Activated T-helper 1 cell treated with anti-CD3 and anti-CD28 coated beads, Interleukin-2, amount 50 U/mL, for 16 hours (primary cell): ENCODE measurements at places on chromosomes 11 and 22.
A peak's percentile ranks its signal among the peaks of the same experiment; 100 is the strongest.

DNA sequence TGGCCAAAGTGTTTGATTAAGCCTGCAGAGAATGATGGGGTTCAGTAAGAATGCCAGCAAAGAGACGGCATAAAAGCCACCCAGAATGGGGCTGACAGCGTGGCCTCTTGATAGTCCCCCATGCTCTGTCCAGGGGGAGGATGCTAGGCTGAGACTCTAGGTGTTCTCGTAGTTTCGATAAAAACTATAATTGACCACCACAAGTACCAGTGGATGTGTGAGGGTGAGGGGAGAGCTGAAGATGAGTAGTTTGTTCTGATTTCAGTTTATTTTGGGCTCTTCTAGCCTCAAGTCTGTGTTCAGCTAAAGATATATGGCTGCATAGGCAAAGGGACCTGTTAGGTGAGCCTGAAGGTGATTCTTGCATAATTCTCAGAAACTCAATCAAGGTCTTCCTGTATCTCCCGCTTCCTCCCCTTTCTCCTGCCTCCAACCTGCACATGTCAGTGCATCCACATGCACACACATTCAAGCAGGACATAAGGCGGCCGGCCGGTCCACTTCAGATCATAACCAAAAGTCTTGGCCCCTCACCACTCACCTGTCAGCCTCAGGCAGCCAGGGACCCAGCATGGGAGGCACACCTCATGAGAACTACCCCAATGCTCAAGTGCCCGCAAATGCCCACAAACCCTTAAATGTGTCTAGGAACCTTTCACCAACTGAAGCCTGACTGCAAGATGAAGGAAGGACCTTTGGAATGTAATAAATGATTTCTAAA, 31.2 kb downstream of the FLI1 start:
- no peak for DNase-seq

GRCh38 chr22:43905681-43906080, 13.9 kb upstream of the PNPLA5 start:
- DNase-seq: no peak

DNA sequence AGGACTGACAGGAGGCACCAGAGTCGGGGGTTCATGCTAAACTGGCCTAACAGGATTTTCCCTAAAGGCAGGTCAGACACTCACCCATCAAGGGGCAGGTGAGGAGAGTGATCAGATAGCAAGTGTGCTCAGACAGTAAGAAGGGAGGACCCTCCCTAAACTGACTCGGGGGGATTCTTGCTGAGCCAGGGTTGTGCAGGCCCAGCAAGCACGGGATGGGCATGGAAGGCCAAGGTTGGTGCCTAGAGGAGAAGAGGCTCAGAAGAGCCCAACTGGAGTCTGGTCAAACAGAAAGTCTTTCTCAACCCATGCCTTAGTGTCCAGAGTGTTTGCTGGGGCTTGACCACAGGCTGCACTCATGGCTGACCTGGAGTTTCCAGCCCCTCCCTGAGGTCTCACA, 6.2 kb upstream of the APOL1 start:
- no peak for DNase-seq

GRCh38 chr11:18495703-18496102, 31.0 kb downstream of the TSG101 start:
- no peak for DNase-seq

DNA sequence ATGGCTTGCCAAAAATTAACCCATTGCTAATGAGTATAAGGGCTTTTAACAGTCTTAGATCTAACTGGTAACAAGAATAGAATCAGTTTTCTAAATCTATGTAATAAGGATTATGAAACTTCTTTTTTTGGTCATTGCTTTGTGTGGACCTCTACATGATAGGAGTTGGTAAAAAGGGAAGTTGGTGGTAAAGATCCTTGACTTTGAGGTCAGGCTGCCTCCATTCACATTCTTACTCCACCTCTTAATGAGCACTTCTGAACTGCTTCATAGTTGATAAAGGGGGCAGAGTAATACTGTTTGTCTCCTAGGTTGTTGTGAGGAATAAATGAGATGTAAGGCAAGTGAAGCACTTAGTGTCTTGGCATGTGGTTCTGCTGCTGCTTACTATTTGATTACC, 10.6 kb downstream of the EIF3M start:
- no peak for DNase-seq

DNA sequence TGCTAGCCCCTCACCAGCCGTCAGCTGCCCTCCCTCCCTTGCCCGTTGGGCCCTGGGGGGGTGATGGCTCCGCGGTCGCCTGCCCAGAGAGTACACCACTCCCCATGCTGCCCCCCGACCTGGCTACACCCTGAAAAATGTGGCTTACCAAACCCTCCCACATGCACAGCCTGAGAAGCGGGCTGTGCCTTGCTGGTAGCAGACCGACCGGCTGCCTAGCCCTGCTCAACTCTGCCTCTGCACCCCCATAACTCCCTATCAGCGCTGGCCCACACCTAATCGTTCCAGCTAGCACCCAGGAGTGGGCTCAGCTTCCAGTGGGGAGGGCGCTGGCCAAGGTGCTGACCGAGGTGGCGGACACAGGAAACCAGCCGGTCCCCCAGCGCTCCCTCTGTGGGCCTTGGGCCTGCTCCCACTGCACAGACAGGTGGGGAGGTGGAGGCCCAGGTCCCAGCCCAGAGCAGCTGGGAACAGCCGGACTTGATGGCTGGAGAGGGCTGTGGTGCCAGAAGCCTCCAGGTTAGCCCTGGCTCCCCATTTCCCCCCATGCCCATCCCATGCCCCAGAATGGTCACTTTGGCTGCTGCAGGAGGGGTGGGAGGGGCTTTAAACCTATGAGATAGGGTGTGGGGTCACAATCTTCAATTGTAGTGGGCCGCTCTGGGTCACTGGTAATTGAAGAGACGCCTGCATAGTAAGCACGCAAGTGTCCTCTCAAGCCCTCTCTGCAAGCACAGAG, 32.1 kb upstream of the PRODH start:
- no peak for DNase-seq

- DNase-seq: no peak
These were observed 9.0 kb upstream of the RASSF10 start for GRCh38 chr11:13000116-13000515.

DNA sequence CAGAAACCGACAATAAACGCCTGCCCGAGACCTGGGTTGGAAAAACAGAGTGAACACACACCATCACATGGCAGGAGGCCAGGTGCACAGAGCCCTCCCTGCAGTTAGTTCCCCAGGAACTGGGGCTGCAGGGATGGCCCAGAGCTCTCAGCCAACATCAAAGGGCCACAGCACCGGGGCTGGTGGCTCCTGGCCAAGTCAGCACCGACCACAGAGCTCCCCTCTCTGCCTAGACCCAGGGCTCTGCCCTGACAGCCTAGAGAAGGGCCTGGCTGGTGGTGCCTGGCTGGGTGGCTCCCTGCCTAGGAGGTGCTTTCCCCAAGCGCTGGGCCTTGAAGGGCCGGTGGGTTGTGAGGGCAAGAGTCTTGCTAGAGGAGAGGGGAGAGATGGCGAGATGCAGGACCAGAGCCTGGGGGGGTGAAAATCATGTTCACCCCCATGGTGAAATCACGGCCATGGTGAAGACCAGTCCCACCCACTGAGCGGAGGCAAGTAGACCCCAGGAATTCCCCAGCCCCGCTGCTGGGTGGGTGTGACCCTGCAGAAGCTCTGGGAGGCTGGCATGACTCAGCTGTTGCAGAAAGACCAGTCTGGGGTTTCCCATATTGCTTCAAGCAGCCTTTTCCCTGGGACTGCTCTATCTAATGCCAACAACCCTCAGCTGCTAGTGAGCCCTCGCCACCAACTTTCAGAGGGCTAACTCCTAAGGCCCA, 7.2 kb upstream of the BID start:
- DNase-seq: peak; percentile 48

DNA sequence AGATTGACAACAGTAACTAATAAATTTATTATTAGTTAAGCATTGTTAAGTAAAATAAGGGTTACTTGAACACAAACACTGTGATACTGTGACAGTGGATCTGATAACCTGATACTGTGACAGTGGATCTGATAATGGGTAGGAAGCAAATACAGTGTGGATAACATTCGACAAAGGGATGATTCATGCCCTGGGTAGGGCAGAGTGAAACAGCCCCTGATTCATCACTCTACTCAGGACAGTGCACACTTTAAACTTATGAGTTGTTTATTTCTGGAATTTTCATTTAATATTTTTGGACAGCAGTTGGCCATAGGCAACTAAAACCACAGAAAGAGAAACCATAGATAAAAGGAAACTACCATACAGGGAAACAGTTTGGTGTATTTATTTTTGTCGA, 60.8 kb upstream of the CTSC start:
- DNase-seq: no peak

- DNase-seq: no peak
These were observed 36.4 kb downstream of the PIK3C2A start for GRCh38 chr11:17171343-17171742.

DNA sequence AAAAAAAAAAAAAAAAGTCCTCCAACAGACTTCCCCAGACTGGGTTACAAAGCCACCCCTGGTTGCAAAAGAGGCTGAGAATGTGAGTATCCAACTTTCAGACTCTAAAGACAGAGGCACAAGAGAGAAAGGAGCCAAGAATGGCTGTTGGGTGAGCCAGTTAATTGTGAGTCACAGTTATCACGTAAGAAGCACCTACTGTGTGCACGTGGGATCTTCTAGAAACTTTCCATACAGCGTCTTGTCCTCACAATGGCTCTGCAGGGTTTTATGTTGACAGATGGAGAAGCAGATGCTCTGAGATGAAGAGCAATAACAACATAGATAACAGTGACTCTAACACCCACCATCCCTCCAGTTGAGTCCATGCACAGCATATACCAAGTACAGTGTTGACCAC, 41.0 kb downstream of the CD82 start:
- DNase-seq: no peak
